ENCODE measurements at places on chromosomes 7 and 10. TPM values are rescaled to one million over a fixed set of nuclear protein-coding genes. Genes with fewer than 3 reads are reported as not detected.
A peak's percentile ranks its signal among the peaks of the same experiment; 100 is the strongest.

GRCh38 chr7:100122067-100122466 lies 2.6 kb downstream of the CNPY4 start:
- DNase-seq, result no peak
- peaks cover 16% of the 10 kb centered on the region for H3K36me3 ChIP-seq

The LRGUK gene
- 0.14 TPM for total RNA-seq

DNA sequence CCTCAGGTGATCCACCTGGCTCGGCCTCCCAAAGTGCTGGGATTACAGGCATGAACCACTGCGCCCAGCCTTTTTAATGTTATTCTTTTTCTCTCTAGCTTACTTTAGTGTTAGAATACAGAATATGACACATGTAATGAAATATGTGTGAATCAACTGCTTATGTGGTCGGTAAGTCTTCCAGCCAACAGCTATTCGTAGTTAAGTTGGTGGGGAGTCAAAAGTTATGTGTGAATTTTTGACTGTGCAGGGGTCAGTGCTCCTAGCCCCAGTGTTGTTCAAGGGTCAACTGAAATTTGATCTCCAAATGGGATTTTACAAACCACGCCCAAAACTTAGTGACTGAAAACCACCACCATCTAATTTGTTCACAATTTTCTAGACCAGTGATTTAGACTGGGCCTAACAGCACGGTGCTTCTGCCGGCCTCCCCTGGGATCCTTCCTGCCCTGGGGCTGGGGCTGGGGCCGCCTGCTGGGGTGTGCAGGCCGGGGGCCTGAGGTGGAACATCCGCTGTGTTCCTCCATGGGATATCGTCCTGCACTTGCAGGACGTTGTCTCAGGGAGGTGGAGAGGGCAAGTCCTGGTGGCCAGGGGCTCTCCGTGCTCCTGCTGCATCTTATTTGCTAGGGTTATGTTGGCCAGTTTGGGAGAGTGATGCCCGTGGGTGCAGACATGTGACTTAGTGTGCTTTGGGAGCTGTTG lies 24.5 kb upstream of the GRB10 start:
- H3K27ac ChIP-seq, result no peak overlapping the region
- H3K27me3 ChIP-seq, result no peaks in the 10 kb centered on the region
- DNase-seq, result no peak
- H3K4me3 ChIP-seq, result no peak overlapping the region
- no peaks in the 10 kb centered on the region for H3K36me3 ChIP-seq

DNA sequence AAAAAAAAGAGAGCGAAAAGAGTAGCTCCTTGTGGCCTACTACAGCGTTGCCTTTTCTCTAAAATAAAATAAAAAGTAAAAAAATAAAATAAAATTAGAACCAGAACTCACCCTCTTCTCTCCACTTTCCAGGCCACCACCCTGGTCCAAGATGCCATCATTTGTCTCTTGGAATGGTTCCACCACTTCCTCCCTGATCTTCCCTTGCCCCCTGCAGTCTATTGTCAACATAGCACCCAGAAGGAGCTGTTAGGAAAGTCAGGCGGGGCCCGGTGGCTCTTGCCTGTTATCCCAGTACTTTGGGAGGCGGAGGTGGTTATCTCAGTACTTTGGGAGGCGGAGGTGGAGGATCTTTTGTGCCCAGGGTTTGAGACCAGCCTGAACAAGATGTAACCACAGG lies 7.6 kb upstream of the GRID2IP start:
- no peaks in the 10 kb centered on the region for H3K27me3 ChIP-seq
- peak; percentile 46 for DNase-seq
- no peak overlapping the region for H3K27ac ChIP-seq
- H3K4me3 ChIP-seq, result no peak overlapping the region
- no peaks in the 10 kb centered on the region for H3K36me3 ChIP-seq

The DGKI gene
- total RNA-seq, result 3.0 TPM

DNA sequence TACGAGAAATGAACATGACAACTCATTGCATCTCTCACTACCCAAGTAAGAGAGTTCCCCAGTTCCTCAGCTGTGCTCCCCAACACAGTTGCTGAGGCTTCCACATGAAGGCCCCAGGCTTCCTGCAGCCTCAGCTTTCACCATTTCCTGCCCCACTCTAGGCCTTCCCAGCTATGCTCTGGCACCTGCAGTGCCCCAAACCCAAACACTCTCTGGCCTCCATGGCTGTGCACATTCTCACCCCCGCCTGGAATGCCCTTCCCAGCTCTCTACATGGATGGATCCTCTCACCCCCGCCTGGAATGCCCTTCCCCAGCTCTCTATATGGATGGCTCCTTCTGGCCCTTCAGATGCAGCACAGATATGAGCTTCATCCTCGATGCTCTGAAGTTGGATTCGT lies 61.3 kb downstream of the KIAA1549 start:
- H3K4me1 ChIP-seq, result peaks cover 7% of the 10 kb centered on the region
- H3K27me3 ChIP-seq, result peaks cover under 1% of the 10 kb centered on the region
- H3K36me3 ChIP-seq, result no peaks in the 10 kb centered on the region

DNA sequence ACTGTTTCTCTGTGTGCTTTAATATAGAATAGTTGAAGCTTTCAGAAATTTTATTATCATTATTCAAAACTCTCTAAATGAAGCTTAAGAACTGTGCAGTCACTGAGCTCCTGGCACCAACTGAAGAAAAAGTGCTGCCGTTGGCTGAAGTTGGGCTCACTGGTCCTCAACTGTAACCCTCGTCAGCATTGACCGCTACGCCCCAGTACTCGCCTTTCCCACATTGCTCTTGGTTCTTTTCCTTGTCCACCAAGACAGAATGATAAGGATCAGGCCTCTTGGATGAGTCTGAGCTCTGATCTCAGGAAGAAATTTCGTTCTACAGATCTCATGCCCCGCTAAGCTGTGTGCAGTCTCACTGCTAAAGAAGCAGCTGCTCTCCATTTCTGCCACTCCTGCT lies 7.9 kb upstream of the TAF3 start:
- no peaks in the 10 kb centered on the region for H3K4me1 ChIP-seq
- H3K36me3 ChIP-seq, result peaks cover 9% of the 10 kb centered on the region
- H3K27ac ChIP-seq, result no peak overlapping the region
- DNase-seq, result no peak

The AKR1C8 gene
- not detected for total RNA-seq

DNA sequence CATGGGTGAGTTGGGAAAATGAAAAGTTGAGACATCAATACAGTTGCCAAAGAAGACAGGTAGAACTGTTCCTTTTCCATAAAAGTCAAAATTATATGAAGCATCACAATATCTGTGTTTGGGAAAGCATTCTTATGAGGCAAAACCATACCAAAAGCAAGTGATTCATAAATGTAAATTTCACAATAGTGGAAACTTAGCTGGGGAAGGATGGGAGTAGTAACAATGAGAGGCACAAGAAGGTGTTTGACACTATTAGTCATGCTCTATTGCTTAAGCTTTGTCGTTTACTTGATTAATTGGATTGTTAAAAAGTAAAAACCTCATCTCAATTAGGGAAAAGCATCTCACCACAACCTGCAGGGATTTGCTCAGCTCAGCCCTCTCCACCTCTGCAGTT lies 240.2 kb downstream of the C7orf25 start:
- H3K4me3 ChIP-seq, result no peak overlapping the region
- H3K36me3 ChIP-seq, result no peaks in the 10 kb centered on the region
- DNase-seq, result no peak
- H3K4me1 ChIP-seq, result peaks cover 4% of the 10 kb centered on the region
- H3K27ac ChIP-seq, result no peak overlapping the region
- peaks cover 2% of the 10 kb centered on the region for H3K27me3 ChIP-seq

GRCh38 chr7:151700586-151701165 lies 176.2 kb downstream of the PRKAG2 start:
- no peaks in the 10 kb centered on the region for H3K27me3 ChIP-seq
- DNase-seq, result no peak
- H3K36me3 ChIP-seq, result no peaks in the 10 kb centered on the region
- H3K27ac ChIP-seq, result no peak overlapping the region
- H3K4me3 ChIP-seq, result no peak overlapping the region

DNA sequence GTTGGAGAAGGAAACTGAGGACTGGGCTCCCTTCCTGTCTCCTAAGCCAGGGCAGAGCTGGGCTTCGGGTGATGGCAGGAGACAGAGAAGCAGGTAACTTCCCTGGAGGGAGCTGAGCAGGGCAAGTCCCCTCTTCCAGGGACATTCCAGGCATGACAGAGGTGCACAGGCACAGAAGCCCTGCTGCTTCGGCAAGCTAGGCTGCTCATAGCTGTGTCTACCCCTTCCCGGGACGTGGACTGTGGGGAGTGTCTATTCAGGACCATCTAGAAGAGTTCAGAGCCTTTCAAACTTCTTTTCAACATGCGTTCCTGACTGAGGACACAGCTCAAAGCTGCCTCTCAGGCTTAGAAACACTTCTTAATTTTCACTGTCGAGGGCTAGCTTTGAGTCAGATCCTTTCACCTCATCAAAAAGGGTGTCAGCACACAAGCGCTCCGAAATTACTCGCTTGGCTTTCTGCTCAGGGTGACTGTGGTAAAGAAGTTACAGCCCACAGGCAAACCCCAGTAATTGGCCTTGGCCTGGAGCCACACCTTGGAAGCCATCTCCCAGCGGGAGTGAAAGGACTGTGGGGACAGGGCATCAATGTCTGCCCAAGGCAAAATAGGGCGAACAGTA lies 63.7 kb upstream of the STEAP1B start:
- DNase-seq, result peak; percentile 64
- peaks cover 50% of the 10 kb centered on the region for H3K4me1 ChIP-seq
- H3K27me3 ChIP-seq, result peaks cover 44% of the 10 kb centered on the region
- no peaks in the 10 kb centered on the region for H3K36me3 ChIP-seq

DNA sequence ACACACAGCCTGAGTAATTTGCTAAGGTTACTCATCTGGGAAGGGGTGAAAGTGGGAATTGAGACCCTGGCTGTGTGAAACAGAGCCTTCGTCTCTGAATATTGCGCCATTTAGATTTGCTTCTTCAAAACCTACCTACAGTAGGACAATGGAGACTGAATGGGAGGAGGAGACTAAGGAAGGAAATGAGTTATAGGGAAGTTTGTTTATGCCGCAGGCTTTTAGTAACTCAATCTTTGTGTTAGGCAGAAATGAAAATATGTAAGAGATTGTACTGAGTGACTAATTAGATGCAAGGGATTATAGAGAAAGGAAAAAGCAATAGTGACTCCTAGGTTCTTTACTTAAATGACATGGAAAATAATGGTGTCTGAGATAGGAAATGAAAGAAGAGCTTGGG lies 80.2 kb downstream of the KCND2 start:
- no peaks in the 10 kb centered on the region for H3K36me3 ChIP-seq
- H3K27me3 ChIP-seq, result no peaks in the 10 kb centered on the region
- H3K27ac ChIP-seq, result no peak overlapping the region
- H3K4me3 ChIP-seq, result no peak overlapping the region
- no peaks in the 10 kb centered on the region for H3K4me1 ChIP-seq

Data from activated CD4-positive, alpha-beta T cell treated with anti-CD3 and anti-CD28 coated beads for 36 hours (primary cell).